AG04450 (cell line): ENCODE measurements at places on chromosomes 1 and 21. TPM values are rescaled to one million over a fixed set of nuclear protein-coding genes. Genes with fewer than 3 reads are reported as not detected.

DNA sequence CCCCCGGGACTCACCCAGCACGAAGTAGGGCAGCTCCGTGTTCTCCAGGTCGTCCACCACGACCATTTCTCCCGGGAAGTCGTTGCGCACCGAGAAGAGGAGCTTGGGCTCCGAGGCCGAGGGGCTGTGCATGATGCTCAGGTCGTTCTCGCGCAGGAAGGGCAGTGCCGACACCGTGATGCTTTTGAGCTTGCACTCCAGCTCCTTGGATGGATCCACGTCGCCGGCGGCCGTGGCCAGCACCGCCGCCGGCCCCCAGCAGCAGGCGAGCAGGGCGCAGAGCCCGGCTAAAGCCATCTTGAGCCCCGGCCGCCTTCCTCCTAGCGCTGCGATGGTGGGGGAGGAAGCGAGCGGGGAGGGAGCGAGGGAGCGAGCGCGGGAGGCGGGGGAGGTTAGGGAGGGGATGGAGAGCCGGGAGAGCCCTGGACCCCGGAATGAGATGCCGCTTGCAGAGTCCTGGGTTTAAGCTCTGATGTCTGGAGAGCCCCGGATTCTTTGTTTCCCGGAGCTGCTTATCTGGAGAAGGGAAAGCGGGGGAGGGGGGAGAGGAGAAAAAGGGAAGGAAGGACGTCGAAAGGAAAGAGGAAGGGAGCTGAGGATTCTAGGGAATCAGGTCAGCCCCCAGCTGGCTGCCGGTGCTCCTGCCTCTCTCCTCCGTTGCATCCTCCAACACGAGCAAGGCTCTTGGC, at the start of gene ASTN1:
TSS of gene ASTN1 (minus strand) at position 333 of the 689 bp plus-strand sequence. CDS start at position 297, 36 bp downstream.
- DNase-seq = no peak

GRCh38 chr1:40218333-40218732, 29.4 kb upstream of the TMCO2 start:
- no peak for DNase-seq

DNA sequence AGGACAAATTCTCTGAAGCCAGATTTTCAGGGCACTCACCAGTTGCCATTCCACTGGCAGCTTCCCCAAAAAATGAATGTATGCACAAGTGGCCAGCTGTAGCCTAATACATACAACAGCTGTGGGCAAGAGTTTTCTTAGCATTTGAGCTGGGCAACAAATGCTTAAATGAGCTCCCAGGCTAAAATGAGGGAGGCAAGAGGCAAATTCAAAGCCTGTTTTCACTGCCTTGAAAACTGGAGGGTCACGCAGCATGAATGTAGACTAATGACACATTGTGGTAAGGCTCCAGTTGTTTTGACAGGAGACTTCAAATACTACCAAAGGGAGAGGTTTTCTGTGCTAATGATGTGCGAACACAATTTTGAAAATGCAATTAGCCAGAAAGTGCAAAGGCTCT, 88.2 kb downstream of the TIAM1 start:
- DNase-seq = no peak

The PLA2G5 gene
- polyA plus RNA-seq = not detected in 2 replicates

The NTNG1 gene
- 0.32 and 0.40 TPM in 2 replicates for polyA plus RNA-seq

The LMX1A gene
- polyA plus RNA-seq = not detected in 2 replicates

The TEKT2 gene
- 0.12 TPM in 2 replicates for polyA plus RNA-seq

The HAO2 gene
- polyA plus RNA-seq = not detected in 2 replicates

DNA sequence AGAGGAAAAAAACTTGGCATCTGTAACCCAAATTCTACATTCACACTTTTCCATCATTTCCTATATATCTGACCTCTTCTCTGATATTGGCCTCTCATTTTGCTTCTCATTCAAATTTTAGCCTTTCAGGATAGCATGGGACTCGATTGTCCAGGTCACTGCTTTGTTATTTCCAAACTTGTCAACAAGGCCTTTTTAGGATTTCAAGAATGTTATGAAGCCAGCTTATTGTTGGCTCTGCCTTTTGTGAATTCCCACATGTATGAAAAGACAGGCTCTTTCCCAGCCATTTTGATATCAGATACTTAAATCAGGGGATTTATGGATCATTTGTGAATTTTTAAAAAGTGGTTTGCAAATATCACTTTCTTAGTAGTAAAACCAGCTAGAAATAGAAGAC, 663.5 kb downstream of the NCAM2 start:
- DNase-seq = no peak

The SYNC gene
- 50.4 and 65.1 TPM in 2 replicates for polyA plus RNA-seq

GRCh38 chr1:163267962-163268361, 53.8 kb upstream of the NUF2 start:
- no peak for DNase-seq

GRCh38 chr1:87872692-87873091, 544.0 kb downstream of the LMO4 start:
- no peak for DNase-seq

DNA sequence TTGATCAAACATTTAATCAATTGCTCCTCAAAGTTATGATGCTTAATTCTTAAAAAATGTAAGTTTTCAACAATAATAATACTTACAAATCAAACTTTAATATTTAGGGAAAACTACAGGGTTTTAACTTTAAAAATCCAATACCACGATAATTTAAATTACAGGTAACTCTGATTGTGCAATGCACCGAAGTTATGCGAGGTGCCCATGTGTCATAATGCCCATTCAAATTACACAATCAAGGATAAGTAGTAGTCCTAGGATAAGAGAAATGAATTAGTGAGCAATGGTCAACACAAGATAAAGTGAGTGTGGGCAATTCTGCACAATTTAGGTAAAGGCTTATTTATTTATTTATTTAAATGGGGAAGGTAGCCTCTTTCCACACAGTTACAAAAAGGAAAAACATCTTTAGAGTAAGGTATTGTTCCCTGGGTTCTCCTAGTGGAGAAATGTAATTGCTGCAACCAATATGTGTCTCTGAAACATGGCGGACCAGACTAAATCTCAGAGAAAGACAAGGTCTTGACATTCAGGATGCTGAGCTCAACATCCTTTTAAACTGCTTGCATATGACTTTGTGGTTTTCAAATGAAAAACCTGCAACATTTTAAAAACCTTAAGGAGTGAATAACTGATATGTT, 164.2 kb downstream of the TTLL7 start:
- no peak for DNase-seq

- no peak for DNase-seq
Measured at GRCh38 chr1:112817555-112818373, 102.6 kb upstream of the PPM1J start.

DNA sequence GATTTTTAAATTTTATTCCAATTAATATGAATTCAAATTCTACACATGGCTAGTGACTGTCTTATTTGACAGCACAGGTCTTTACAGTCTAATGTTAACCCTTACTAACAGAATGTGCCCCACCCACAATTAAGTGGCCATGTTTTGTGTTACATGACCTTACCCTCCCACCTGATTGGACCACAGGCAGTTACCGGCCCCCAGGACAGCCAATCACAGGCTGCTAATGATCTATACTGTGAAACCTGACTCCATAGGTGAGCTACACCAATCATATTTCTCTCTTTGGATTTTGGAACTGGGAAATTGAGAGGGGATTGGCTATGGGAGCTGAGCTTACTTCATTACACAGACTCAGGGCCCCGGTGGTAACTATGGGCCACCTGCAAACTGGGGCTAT, 27.5 kb downstream of the ZP4 start:
- no peak for DNase-seq
